ENCODE measurements at places on chromosomes 5 and 9. TPM values are rescaled to one million over a fixed set of nuclear protein-coding genes. Genes with fewer than 3 reads are reported as not detected.

CDO1 gene
- total RNA-seq = not detected

DNA sequence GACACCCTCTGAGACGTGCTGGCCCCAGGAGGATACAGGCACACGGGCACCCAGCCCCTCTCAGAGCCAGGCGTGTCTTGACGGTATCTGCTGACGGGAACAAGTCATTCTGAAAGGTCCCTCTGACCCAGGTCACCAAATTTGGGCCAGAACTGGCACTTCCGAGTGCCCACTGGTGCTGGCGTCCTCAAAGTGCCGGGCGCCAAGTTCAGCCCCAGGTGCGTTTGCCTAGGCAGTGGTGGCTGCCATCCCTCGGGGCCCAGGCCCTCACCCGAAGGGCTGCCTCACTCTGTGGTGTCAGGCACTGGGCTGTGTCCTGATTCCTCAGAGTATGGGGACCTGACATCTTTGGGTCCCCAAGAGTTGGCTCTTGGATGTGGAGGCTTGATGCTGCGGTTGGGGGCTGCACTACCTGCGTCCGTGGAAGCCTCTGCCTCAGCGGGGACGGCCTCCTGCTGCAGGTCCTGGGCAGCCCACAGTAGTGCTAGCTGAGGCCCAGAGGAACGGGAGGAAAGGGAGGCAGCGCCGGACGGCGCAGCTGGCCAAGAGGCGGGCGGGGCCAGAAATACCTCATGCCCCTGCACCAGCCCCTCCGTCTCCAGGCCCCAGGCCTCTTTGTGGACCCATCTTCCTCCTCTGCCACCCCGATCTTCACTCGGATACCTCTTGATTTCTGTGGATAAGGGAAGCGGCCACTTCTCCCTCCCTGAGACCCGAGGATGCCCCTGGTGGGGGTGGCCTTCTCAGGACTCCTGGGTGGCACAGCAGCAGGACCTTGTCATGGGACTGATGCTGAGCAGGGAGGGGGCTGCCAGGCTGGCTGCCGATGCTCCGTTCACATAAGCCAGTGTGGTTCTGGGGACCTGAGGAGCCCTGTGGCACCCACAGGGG is 109.4 kb upstream of the LMX1B start:
- no peak for DNase-seq

DNA sequence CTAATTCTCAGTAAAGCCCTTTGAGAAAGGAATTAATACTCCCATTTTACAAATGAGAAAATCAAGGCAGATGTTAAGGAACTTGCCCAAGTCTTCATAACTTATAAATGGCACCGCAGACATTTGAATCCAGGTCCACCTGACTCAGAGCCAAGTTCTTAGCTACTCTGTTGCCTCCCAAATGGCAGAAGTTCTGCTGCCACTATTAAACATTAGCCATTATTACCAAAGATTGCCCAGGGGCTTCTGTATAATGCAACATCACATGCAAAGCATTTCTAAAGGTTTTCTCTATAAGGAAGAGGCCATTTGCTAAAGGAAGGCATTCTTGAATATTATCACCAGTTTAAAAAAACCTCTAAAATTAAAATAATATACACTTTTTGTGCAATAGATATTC is 28.3 kb downstream of the TPD52L3 start:
- DNase-seq = no peak

TMC1 gene
- total RNA-seq = 0.36 TPM

PDE4D gene
- total RNA-seq = 2.4 TPM

TMEM215 gene
- total RNA-seq = not detected
